NCI-H774 (cell line): ENCODE measurements at places on chromosomes 11 and 22.

DNA sequence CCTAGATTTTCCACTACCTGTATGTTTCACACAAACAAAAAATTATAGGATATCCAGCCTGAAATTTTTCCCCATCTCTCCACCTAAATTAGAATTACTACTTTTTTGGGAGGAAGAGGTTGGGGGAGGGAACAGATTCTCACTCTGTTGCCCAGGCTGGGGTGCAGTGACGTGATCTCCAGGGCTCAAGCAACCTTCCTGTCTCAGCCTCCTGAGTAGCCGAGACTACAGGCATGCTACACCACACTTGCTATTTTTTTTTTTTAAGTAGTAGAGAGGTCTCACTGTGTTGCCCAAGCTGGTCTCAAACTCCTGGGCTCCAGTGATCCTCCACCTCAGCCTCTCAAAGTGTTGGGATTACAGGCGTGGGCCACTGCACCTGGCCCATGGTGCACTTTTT is 9.5 kb downstream of the JAML start:
- DNase-seq = no peak

DNA sequence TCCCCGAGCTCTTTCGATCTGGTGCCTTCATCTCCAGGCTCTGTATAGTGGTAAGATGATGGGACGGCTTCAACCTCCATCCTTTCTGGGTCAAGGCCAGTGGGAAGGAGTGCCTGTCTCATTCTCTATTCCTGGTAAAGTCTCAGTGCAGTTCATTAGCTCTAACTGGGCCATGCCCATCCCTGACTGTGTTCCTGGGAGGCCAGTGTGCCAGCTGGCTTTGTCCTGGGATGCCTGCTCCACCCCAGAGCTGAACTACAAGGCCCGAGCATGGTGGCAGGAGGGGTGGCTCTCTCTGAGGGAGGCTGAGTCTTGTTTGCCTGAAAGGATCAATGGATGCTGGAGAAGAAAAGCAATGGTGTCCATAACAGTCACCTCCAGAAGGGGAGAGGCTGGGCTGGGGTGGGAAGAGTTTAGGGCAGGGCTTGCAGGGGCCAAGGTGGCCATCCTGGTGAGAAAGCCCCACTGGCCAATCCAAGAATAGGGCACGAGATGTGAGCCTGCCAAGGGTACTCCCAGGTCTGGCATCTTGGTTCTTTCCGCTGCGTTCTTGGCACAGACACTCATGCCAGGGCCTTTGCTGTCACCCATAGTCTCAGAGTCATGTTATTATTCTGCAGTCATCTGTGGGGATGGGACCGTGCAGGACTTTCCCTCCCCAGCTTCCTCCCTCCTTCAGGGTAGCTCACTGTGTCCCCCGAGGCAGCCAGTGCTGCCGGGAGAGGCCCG is 60.1 kb downstream of the PARVB start:
- DNase-seq = no peak

DNA sequence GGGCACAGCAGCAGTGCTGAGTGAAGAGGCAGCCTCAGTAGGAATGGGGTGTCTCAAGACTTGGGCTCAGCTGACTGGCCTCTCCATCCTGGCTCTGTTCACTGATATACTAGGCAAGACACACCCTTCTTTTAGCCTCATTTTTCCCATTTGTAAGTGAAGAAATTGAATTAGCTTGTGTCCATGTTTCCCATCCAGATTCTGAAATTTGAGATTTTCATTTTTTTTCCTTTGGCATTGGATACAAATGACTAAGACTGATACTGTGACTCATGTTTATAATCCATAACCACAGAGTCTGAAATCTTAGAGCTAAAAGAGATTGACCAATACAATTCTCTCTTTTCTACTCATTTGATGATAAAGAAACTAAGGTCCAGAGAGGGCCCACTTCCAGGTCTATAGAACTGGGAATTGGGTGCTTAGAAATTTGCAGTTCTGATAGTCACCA is 110.9 kb downstream of the KCNC1 start:
- DNase-seq = no peak

DNA sequence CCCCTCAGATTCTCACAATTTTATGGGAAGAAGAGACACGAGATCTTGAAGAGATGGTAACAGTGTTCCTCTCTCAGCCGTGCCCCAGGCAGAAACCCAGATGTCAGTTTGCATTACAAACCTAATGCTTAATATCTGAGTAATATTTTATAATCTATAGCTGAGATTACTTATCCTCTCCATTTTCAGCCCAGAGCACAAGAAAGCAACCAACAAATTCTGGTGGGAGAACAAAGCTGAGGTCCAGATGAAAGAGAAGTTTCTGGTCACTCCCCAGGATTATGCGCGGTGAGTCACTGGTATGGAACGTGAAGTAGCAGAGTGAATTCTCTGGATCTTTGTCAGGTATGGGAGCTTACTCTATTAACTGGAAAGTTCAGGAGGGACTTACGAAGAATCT is 884 bp downstream of the CENATAC start:
- DNase-seq = no peak

GRCh38 chr11:2109541-2110019 is 29.6 kb downstream of the IGF2 start:
- DNase-seq = no peak

DNA sequence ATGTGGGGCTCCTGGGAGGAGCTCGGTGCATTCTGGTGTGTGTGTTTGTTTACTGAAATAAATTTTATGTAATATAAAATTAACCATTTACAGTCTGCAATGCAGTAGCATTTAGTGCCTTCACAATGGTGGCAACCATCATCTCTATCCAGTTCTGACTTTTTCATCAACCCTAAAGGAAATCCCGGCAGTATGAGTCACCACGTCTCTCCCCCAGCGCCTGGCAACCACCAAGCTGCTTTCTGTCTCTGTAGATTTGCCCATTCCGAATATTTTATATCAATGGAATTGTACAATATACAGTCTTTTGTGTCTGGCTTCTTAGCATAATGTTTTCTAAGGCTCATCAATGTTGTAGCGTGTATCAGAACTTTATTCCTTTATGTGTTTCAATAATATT is 300.5 kb downstream of the MIAT start:
- no peak for DNase-seq

- no peak for DNase-seq
Measured at GRCh38 chr22:30824711-30825110, 130.0 kb downstream of the OSBP2 start.

DNA sequence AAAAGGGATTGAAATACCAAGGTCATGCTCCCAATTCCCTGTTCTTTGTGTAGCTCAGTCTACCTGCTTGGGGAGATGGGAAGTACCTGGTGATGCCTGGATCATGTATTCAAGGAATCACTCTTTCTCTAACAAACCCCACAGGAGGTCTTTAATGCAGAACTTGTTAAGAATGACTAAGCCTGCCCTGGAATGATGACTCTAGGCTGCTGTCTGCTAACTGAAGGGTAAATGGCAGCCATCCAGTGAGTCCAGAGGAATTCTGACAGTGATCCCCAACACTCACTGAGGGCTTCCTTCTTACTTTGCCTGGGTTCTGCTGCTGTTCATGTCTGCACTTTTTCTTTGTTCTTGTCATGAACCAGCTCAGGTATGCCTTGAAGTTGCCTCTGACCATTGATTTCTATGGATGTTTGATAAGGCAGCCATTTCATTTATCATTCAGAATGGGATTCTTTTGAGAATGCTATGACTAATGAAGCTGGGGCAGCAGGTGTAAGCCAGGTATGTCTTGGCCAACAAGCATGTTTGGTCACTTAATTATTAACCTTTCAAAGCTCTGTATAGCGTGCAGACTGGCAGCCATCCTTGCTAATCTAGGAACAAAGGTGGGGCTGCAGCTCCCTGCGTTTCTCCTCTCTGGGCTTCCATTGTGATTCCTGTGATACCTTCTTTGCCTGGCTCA is 11.4 kb downstream of the PRSS23 start:
- DNase-seq = no peak

DNA sequence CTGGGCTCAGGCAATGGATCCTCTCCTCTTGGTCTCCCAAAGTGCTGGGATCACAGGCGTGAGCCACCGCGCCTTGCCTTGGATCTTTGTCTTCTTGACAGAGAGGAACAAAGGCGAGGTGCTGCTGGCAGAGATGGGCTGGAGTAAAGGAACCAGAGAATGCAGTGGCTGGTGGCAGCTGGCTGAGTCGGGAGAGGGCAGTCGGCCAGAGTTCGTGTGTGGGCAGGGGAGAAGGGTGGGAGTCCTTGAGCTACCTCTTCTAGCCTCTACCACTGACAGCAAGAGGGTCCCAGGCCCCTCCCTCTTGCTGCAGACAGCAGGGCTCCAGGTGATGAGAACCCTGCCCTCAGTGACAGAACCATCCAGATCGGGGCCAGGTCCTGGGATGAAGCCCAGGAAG is 86.2 kb upstream of the LINC01488 start:
- DNase-seq = no peak

DNA sequence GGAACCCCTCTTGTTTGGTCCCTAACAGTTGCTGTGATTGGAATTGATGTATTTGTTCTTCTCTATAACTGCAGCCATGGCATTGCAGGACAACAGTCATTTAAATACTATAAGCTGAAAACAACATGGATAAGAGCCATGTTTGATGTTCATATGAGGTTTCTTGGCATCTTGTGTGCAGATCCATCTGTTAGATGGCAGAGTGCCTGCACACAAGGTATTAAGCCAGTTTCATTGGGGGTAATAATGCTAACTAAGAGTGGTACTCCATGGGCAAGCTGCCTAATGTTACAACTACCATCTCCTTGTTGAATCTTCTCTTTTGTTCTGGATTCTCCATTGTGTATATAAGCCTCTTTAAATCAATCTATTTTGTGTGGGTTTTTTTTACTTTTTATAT is 206.0 kb upstream of the CHORDC1 start:
- no peak for DNase-seq

- DNase-seq = no peak
Measured at GRCh38 chr11:34266090-34266912, 91.5 kb downstream of the ABTB2 start.

DNA sequence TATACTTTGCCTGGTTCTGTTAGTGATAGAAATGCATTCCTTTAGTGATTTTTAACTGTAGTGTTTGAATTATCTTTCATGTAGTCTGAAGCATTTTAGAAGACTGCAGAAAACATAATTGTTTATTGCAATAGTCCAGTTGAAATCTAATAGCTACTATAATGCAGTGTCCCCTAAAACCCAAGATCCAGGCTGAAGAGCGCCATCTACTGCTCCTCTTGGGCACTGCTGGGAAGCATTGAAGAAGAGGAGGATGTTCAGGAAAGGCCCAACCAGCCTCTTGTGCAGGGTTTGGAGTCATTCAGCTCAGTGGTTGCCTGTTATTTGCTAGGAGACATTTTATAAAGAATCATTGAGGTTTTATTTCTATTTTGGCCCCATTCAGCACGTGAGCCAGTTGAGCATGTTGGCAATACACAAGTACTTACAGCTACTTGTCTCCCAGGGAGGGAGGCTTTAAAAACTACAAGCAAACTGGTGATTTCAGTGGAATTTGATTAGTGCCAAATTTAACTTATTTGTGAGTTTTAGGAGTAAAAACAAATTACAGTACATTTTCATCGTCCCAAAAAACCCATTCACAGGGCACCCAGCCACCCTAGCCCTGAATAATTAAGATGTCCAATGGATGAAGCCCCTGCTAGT is 74.9 kb upstream of the HORMAD2 start:
- peak; percentile 20 for DNase-seq

- DNase-seq = no peak
Measured at GRCh38 chr11:12927221-12927620, 81.9 kb upstream of the RASSF10 start.

DNA sequence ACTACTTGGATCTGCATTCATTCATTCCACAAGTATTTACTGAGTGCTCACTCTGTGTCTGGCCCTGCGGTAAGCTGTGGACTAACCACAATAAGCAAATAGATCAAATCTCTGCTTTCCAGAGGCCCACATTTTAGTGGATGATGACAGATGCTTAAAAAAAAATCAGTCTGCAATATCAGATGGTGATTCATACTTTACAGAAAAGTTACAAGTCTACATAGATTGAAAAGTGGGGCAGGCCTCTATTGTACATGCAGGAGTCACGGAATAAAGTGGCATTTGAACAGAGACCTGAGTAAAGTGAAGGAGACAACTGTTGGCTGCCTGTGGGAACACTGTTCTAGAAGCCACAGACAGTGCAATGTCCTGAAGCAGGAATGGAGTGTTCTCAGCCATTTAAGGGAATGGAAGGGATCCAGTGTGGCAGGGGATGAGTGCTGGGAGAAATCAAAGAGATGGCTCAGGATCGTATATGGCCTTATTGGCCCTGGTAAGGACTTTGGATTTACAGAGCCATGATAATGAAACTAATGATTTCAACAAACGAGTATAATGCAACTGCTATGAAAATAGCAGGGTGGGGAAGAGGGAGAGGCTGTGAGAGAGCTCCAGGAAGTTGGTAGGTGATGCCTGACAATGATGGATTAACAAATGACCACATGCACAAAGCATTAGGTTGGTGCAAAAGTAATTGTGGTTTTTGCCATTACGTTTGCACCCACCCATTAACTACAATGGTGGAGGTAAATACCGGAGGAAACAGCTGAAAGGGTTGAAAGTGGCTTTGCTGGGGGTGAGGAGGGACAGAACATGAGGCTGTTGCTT is 31.1 kb downstream of the TMEM45B start:
- peak; percentile 61 for DNase-seq

DNA sequence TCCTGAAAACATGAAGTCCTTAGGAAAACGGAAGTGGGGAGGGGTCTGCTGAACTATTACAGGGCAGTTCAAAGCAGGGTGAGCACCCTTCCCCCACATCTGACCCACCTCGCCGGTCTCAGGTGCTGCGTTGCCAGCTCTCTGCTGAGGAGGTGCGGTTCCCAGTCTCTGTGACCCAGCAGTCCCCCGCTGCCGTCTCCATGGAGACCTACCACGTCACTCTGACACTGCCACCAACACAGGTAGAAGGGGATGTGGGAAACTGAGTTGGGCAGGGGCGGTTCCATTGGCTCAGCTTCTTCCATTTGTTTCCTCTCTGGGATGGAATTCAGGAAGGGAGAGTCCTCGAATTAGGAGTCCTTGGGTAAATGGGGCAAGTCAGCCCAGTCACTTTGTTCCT is 3.3 kb downstream of the C2CD2L start:
- DNase-seq = no peak

GRCh38 chr22:37502342-37503182 is 16.4 kb upstream of the MFNG start:
- no peak for DNase-seq

- DNase-seq = no peak
Measured at GRCh38 chr22:28884747-28885350, 1.5 kb downstream of the ZNRF3 start.

GRCh38 chr22:33986167-33986771 is 66.0 kb upstream of the LARGE1 start:
- DNase-seq = no peak

- DNase-seq = peak; percentile 48
Measured at GRCh38 chr11:63961608-63962412, 12.6 kb upstream of the COX8A start.

DNA sequence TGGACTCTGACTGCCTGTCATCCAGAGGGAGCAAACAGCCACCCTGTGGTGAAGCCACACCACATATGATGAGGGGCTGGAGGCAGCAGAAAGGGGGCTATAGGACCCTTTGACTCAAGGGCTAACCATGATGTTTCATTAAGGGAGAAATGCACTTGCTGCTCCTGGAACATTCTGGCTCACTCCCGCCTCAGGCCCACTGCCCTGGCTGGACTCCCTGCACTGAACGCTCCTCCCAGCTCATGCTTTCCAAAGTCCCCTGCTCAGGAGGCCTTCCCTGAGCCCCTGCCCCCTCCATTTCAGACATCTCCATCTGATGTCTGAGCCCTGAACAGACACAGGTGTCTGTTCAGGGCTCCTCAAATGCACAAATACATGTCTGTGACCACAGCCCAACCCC is 69.1 kb downstream of the CDKN1C start:
- no peak for DNase-seq

- no peak for DNase-seq
Measured at GRCh38 chr22:35177811-35178210, 79.5 kb upstream of the HMGXB4 start.
